CD4-positive, CD25-positive, alpha-beta regulatory T cell (primary cell): ENCODE measurements at places on chromosomes 2 and 18.

- no peaks in the 10 kb centered on the region for H3K36me3 ChIP-seq
- no peak overlapping the region for H3K4me3 ChIP-seq
- no peak for DNase-seq
These were observed 721 bp downstream of the FHOD3 start for GRCh38 chr18:36298126-36298741.

- DNase-seq = no peak
- no peaks in the 10 kb centered on the region for H3K36me3 ChIP-seq
- H3K27me3 ChIP-seq = no peaks in the 10 kb centered on the region
- H3K4me3 ChIP-seq = no peak overlapping the region
- H3K4me1 ChIP-seq = no peaks in the 10 kb centered on the region
These were observed 478.7 kb upstream of the REG3G start for GRCh38 chr2:78546843-78547242.

- DNase-seq = no peak
- no peaks in the 10 kb centered on the region for H3K4me1 ChIP-seq
- no peaks in the 10 kb centered on the region for H3K36me3 ChIP-seq
- H3K4me3 ChIP-seq = no peak overlapping the region
- no peaks in the 10 kb centered on the region for H3K27me3 ChIP-seq
These were observed 228.8 kb downstream of the VAPA start for GRCh38 chr18:10142496-10143160.

- no peaks in the 10 kb centered on the region for H3K27me3 ChIP-seq
- DNase-seq = no peak
- H3K36me3 ChIP-seq = no peaks in the 10 kb centered on the region
- H3K4me3 ChIP-seq = peak overlapping the region; percentile 49
These were observed 26.3 kb upstream of the SPATA3 start for GRCh38 chr2:230969659-230970015.

DNA sequence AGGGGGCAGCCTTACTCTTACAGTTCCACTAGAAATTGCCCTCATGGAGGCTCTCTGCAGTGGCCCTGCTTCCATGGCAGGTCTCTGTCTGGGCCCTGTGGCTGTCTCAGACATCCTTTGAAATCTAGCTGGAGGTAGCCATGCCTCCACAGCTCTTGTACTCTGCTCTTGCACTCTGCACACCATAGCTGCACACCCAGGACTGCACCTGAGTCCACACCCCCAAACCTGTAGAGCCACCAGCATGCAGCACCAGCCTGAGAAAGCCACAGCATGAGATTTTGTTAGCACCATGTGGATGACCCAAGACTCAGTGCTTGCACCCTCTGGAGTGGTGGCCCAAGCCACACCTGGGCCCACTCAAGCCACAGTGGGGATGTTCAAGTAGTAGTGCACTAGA lies 376.2 kb upstream of the RND3 start:
- H3K36me3 ChIP-seq = no peaks in the 10 kb centered on the region
- no peak overlapping the region for H3K4me3 ChIP-seq
- H3K27ac ChIP-seq = no peak overlapping the region
- no peaks in the 10 kb centered on the region for H3K27me3 ChIP-seq
- no peak for DNase-seq

- no peaks in the 10 kb centered on the region for H3K27me3 ChIP-seq
- no peaks in the 10 kb centered on the region for H3K4me1 ChIP-seq
These were observed 218.8 kb downstream of the SCG2 start for GRCh38 chr2:223383315-223383714.

GRCh38 chr2:12960671-12961070 lies 243.9 kb downstream of the TRIB2 start:
- no peak overlapping the region for H3K27ac ChIP-seq
- peaks cover 5% of the 10 kb centered on the region for H3K27me3 ChIP-seq

DNA sequence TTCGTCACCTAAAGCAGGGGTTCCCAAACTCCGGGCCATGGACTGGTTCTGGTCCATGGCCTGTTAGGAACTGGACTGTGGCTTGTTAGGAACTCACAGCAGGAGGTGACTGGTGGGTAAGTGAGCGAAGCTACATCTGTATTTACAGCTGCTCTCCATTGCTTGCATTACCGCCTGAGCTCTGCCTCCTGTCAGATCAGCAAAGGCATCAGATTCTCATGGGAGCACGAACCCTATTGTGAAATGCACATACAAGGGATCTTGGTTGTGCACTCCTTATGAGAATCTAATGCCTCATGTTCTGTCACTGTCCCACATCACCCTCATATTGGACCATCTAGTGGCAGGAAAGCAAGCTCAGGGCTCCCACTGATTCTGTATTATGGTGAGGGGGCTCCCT lies 217.0 kb downstream of the ZFP36L2 start:
- no peaks in the 10 kb centered on the region for H3K27me3 ChIP-seq
- no peaks in the 10 kb centered on the region for H3K4me1 ChIP-seq
- H3K4me3 ChIP-seq = no peak overlapping the region
- DNase-seq = no peak
- H3K36me3 ChIP-seq = no peaks in the 10 kb centered on the region

DNA sequence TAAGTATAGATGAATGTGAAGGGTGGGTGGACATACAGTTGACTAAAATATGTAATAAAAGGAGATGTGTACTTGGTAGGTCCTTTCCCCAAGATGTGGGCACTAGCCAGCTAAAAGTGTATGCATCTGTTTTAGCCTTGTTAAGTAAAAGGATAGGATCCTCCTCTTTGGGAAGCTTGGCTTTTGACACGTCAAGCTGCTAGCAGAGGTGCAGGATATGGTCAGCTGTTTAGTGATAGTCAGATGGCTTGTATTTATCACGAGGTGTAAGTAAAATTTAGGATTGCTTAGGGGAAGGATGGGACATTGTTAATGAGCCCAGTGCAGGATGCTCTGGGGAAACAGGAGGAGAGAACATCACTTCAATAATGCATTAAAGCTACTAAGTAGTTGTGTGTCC lies 1.5 kb downstream of the MFSD6 start:
- DNase-seq = no peak
- H3K36me3 ChIP-seq = no peaks in the 10 kb centered on the region
- peak overlapping the region; percentile 97 for H3K27ac ChIP-seq

DNA sequence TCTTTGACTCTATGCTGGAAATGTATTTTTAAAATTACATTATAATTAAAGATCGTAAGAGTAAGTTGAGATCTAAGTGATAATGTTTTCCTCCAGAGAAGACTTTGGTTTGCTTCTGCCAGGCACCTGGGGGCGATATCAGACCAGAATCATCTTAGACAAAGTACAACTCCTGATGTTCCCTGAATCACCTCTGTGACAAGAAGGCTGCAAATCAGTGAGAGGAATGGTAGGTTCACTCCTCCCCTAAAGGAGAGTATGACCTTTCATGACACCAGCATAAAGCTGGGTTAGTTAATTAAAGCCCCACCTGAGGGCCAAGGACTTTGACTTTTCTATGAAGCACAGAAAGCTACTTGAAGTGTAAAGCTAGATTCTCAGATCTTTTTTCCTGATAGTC lies 114.4 kb upstream of the DTNA start:
- no peaks in the 10 kb centered on the region for H3K27me3 ChIP-seq
- no peak for DNase-seq
- no peaks in the 10 kb centered on the region for H3K36me3 ChIP-seq
- no peak overlapping the region for H3K4me3 ChIP-seq
- no peaks in the 10 kb centered on the region for H3K4me1 ChIP-seq
- no peak overlapping the region for H3K27ac ChIP-seq

GRCh38 chr2:53268086-53268485 lies 499.5 kb upstream of the CHAC2 start:
- no peaks in the 10 kb centered on the region for H3K4me1 ChIP-seq
- H3K4me3 ChIP-seq = no peak overlapping the region
- no peak overlapping the region for H3K27ac ChIP-seq
- no peaks in the 10 kb centered on the region for H3K27me3 ChIP-seq
- no peaks in the 10 kb centered on the region for H3K36me3 ChIP-seq
- no peak for DNase-seq

DNA sequence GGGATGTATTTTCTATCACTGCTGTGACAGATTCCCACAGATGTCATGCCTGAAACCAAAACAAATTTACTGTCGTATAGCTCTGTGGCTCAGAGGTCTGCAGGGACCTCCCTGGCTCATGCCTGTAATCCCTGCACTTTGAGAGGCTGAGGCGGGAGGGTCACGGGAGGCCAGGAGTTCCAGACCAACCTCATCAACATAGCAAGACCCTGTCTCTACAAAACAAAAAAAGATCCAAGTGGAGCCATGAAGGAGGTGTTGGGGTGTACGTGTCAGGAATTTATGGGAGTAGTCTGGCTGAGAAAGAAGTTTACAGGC lies 51.0 kb upstream of the FAHD2A start:
- H3K36me3 ChIP-seq = no peaks in the 10 kb centered on the region
- no peak for DNase-seq
- no peak overlapping the region for H3K27ac ChIP-seq
- no peaks in the 10 kb centered on the region for H3K4me1 ChIP-seq
- H3K27me3 ChIP-seq = peaks cover under 1% of the 10 kb centered on the region
- H3K4me3 ChIP-seq = no peak overlapping the region

- no peaks in the 10 kb centered on the region for H3K4me1 ChIP-seq
- no peak for DNase-seq
- H3K27ac ChIP-seq = no peak overlapping the region
- no peak overlapping the region for H3K4me3 ChIP-seq
These were observed 83.6 kb downstream of the FAM161A start for GRCh38 chr2:61770298-61770697.

GRCh38 chr2:50398766-50399056 lies 633.2 kb downstream of the NRXN1 start:
- no peak for DNase-seq
- no peaks in the 10 kb centered on the region for H3K4me1 ChIP-seq
- H3K27ac ChIP-seq = no peak overlapping the region
- no peaks in the 10 kb centered on the region for H3K27me3 ChIP-seq
- H3K4me3 ChIP-seq = no peak overlapping the region

DNA sequence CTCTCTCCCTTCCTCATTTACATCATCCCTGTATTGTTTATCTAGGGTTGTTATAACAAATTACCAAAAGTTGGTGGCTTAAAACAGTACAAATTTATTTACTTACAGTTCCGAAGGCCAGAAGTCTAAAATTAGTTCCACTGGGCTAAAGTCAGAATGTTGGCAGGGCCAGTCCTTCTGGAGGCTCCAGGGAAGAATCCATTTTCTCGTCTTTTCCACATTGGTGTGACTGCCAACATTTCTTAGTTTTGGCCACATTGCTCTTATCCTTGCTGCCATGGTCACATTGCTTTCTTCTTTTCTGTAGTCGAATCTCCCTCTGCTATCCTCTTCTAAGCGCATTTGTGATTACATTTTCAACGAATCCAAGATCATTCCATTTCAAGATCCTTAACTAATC lies 34.7 kb downstream of the ICOS start:
- H3K27me3 ChIP-seq = no peaks in the 10 kb centered on the region
- H3K4me3 ChIP-seq = no peak overlapping the region
- no peak overlapping the region for H3K27ac ChIP-seq
- no peaks in the 10 kb centered on the region for H3K36me3 ChIP-seq
- no peaks in the 10 kb centered on the region for H3K4me1 ChIP-seq
- no peak for DNase-seq

DNA sequence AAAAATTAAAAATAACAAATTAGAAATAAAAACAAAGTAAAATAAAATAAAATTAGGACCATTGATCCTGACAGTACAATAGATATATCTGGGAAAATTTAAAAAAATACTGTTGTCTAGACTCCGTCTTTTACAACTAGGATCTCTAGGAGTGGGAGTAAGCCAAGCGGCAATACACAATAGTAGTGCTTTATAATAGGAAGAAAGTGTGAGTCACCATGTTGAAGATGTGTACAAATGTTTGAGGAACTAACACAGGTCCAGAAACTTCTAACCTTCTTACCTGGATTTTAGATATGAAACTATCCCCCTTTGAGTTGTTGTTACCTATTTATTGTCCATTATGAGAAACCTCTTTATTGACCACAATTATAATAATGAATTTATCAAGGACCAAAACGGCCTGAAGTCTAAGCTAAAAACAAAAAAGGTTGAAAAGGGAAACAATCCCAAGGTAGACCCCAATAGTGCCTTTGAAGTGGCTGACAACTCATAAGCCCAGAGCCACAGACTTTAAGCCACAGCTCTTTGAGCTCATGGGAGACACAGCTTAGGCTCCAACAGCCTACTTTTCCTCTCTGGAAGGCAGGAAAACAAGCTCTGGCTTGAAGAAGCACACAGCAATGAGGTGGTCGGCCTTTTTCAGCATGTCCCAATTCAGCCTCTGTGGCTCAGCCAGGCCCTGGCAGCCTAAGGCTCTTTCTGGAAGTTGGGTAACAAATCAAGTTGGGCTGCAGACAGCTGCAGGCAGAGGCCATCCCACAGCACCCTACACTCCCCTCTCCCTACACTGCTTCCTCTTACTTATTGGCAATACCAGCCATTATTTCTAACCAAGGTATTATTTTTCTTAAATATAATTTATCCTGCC lies 62.9 kb downstream of the AQP4 start:
- H3K27ac ChIP-seq = no peak overlapping the region
- H3K4me1 ChIP-seq = no peaks in the 10 kb centered on the region
- no peaks in the 10 kb centered on the region for H3K27me3 ChIP-seq
- DNase-seq = no peak

DNA sequence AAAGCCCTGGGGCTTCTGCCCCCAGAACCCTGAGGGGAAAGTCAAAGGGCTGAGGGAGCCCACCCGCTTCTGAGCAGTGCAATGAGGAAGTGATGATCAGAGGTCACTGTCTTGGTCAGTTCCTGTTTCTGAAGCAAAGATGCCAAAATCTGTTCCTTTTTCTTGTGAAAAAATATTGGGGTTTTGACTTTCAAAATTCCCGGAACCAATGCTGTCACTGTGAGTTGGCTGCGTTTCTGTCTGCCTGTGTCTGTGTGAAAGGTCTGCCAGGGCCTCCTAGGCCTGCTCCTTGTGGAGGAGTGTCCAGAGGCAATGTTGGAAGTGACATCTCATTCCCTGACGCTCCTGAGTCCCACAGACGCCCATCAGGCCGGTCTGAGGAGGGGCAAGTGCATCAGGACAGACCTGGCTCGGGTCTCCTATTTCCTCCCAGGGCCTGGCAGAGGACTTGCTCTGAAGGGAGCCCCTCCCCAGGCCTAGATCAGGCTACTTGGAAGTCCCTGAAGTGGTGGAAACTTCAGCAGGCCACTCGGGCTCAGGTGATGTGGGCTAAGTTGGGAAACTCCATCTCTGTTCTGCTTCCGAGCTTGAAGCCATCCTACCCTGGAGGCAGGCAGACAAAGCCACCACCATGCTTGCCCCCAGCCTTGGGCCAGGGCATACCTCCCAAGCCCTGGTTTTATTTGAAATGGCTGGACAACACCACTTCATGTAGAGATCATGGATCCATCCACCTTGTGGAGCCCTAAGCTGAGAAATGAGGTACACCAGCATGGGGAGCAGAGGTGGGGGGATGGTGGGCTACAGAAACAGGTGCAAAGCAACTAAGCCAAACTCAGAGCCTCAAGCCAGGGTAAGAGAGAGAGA lies 51.0 kb downstream of the PKDCC start:
- peaks cover 65% of the 10 kb centered on the region for H3K4me1 ChIP-seq
- H3K36me3 ChIP-seq = no peaks in the 10 kb centered on the region
- peak overlapping the region; percentile 52 for H3K4me3 ChIP-seq
- DNase-seq = no peak
- H3K27me3 ChIP-seq = no peaks in the 10 kb centered on the region

GRCh38 chr2:14235667-14236066 lies 396.9 kb upstream of the LRATD1 start:
- H3K4me3 ChIP-seq = no peak overlapping the region
- no peak for DNase-seq
- H3K27me3 ChIP-seq = no peaks in the 10 kb centered on the region
- H3K4me1 ChIP-seq = no peaks in the 10 kb centered on the region
- no peaks in the 10 kb centered on the region for H3K36me3 ChIP-seq
